ENCODE measurements at places on chromosomes 4 and X.

- DNase-seq = no peak
Observed at GRCh38 chr4:173466101-173466500, 63.9 kb downstream of the HAND2 start.

DNA sequence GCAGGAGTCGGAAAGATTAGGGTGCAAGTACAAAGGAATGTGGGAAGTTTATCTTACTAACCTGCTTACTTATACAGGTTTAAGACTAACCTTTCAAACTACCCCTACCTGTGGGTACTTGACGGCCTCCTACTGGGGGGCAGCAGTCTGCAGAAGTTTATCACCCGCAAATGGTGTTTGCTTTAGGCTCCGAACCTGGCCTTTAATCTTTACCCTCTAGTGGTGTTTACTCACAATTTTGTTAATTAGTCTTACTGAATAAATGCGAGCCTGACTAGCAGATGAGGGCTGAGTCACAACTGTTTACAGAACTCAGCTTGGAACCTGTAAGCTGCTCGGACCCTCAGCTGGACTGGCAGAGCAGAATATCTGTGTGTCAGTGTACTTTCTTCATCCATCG is 204.2 kb upstream of the GPRIN3 start:
- DNase-seq = no peak

DNA sequence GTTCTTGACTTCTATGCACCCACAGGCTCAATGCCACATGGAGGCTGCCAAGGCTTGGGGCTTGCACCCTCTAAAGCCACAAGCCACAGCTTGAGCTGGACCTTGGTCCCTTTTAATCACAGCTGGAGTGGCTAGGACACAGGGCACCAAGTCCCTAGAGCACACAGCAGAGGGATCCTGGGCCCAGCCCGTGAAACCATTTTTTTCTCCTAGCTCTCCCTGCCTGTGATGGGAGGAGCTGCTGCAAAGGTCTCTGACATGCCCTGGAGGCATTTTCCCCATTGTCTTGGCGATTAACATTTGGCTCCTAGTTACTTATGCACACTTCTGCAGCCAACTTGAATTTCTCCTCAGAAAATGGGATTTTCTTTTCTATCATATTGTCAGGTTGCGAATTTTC is 410.9 kb downstream of the GRID2 start:
- DNase-seq = no peak

DNA sequence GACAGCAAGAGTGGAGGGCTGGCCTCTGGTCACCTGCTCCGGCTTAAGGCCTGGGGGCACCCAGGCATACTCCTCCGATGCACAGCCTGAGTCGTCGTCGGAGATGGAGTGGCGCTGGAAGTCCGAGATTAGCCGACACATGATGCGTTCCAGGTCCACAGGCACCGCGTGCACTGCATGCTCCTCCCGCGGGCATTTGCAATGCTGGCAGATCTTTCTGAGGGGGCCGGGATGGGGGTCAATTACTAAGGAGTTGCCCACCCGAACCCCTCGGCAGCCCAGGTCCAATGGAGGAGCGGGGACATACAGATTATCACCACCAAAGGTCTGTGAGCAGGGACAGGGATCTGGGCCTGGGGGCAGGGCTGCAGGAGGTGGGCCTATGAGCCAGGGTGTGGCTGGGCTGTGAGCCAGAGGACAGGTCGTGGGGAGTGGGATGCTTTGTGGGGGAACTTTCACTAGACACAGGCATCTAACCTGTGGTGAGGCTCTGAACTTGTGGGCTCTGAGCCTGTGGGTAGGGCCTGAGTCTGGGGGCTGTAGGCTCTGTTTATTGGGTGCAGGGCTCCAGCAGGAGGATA is 2.4 kb downstream of the PRICKLE3 start:
- no peak for DNase-seq

DNA sequence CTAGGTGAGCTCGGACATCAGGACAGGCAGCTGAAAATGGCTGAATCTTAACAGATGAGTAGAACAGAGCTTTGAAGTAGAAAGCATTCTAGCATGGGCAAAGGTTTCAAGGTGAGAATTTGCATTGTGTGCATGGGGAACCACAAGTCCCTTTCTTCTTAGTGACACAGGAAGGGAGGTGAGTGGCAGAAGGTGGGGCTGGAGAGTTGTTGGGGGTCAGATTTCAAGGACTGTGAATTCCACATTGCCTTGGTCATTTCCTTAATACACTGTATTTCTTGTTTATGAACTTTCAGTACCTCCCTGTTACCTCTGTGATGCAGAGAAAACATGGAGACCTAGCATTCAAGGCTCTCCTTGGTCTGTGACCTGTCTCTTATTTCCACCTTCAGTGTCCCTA is 4.1 kb downstream of the APEX2 start:
- DNase-seq = no peak

DNA sequence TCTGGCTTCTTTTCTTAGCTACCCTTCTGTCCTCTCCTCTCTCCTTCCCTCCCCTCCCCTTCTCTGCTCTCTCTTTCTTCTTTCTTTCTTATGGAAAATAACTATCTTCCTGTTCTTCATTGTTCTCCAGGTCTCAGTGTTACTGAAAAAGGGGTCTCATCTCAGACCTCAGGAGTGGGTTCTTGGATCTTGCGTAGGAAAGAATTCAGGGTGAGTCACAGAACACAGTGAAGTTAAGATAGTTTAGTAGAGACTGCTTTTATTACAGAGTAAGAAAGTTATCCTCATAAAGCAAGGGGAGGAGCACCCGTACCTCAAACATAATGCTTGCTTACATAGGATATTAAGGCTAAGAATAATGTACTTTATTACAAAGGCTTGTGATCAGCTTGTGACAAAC is 31.8 kb upstream of the CWH43 start:
- no peak for DNase-seq

- DNase-seq = no peak
Observed at GRCh38 chrX:72169008-72169728, 12.4 kb upstream of the PIN4 start.

DNA sequence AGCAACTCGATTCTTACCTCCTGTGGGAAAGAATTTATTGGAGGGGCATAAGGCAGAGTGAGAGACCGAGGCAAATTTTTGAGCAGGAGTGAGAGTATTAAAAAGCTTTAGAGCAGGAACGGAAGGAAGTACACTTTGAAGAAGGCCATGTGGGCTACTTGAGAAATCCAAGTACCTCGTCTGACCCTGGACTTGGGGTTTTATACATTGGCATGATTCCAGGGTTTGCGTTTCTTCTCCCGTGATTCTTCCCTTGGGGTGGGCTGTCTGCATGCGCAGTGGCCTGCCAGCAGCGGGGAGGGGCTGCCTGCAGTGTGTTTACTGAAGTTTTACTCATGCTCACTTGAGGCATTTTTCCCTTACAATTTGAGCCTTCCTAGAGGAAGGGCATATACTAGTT is 3.4 kb downstream of the GALNT7 start:
- DNase-seq = no peak

- DNase-seq = no peak
Observed at GRCh38 chr4:38322714-38323113, 341.3 kb upstream of the KLF3 start.

DNA sequence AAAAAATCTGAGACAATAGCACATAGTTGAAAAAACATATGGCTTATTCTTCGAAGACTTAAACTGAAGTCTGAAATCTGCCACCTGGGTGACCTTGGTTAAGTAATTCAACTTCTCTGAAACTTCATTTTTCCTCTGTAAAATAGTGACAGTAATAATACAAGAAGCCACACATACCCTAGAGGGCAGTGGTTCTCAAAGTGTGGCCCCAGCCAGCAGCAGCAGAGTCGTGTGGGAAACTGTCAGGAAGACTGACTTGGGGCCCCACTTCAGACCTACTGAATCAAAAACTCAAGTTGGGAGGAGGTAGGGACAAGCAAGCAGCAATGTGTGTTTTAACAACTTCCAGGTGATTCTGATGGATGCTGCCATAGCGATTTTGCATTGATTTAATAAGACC is 249.9 kb downstream of the HNRNPD start:
- no peak for DNase-seq

DNA sequence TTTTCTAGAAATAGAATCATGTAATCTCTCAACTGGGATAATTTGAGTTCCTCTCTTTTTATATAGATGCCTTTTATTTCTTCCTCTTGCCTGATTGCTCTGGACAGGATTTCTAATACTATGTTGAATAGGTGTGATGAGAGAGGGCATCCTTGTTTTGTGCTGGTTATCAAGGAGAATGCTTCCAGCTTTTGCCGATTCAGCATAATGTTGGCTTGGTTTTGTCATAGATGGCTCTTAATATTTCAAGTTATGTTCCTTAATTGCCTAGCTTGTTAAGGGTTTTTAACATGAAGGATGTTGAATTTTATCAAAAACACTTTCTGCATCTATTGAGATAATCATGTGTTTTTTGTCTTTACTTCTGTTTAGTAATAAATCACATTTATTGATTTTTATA is 58.7 kb downstream of the TMEM47 start:
- DNase-seq = no peak

GRCh38 chrX:22163326-22163725 is 109.4 kb upstream of the CBLL2 start:
- no peak for DNase-seq

DNA sequence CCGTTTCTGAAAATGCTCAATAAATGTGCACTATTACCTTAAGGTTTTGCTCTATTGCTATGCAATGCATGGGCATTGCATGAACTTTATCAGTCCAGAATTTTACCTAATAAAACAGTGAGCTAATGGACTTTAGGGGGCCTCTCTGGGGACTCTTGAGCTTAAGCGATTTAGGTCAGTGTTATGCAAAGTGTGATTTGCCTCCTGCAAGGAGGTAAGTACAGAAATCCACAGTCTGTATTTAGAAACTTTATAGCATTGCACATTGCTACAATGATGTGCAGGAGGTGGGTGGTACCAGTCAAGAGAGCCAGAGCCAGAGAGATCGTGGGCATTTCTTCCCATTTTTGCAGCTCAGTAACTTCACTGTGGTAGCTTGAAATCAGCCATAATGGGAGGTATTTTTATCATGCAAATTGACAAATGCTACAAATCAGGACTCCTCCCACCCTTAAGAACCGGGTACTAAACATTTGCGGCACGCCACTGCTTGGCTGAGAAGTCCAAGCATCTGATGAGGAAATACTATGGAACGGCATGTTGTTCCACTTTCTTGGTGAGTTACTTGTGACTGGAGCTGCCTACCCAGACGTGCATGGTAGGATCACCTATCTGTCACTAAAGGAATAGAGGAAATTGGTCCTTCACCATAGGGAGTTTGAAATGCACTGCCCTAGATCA is 174.6 kb upstream of the PGRMC2 start:
- no peak for DNase-seq

- no peak for DNase-seq
Observed at GRCh38 chr4:165864271-165864670, 8.8 kb upstream of the TLL1 start.

DNA sequence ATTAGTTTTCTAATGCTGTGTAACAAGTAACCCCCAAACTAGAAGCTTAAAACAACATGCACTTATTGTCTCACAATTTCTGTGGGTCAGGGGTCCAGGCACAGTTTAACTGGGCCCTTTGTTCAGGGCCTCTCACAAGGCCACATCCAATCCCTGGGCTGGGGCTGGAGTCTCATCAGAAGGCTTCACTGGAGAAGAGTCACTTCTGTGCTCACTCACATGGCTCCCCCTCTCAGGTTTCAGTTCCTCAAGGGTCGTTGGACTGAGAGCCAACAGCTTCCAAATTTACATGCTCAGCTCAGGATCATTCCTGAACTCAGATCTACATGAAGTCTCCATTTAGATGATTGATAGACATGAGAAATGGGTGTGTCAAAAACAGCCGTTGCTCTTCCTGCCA is 77.1 kb downstream of the EVC start:
- no peak for DNase-seq

DNA sequence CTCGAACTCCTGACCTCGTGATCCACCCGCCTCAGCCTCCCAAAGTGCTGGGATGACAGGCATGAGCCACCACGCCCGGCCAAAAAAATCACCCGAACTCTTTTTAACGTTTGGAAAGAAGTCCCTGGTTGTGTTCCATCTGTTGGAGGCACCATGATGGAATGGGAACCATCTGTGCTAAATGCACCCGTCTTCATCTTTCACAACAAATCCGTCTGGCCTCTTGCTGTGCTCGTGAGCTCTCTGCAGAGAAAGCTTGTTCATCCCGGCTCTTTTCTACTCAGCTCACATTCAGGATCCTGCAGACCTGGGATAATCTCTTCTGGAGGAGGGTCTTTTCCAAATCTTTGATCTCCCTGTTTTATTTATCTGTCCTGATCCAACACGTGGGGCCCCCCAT is 188.8 kb downstream of the CRLF2 start:
- no peak for DNase-seq

- DNase-seq = no peak
Observed at GRCh38 chr4:20430259-20430941, 178.7 kb downstream of the SLIT2 start.

- no peak for DNase-seq
Observed at GRCh38 chrX:40908857-40909475, 173.6 kb upstream of the MED14 start.

DNA sequence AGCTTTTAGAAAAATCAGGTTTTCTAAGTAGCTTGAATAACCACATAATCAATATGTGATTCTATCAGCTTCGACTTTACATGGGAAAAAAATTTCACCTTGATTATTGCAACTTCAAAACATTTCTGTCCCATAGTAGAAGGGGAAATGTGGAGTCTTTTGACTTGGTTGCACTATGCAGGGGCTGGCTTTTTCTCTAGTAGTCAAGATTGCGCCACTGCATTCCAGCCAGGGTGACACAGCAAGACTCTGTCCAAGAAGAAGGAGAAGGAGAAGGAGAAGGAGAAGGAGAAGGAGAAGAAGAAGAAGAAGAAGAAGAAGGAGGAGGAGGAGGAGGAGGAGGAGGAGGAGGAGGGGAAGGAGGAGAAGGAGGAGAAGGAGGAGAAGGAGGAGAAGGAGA is 84.9 kb downstream of the MAML3 start:
- DNase-seq = no peak

DNA sequence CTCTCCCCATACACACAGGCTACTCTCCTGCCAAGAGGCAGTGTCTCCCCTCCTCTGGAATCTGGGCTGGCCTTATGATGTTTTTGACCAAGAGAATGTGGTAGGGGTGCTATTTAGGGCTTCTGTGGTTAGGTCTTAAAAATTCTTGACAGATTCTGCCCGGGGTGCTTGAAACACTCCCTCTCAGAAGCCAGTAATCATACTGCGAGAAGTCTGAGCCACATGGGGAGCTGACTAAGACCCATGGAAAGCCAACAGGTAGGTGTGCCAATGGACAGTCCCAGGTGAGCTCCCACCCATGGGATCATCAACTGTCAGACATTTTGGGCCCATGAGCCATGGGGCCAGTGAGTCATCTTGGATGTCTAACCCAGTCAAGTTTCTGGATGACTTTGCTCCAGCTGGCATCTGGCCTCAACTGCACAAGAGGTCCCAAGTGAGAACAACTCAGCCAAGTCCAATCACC is 315.7 kb downstream of the FBXW7 start:
- DNase-seq = no peak

Data from stimulated activated CD4-positive, alpha-beta T cell treated with anti-CD3 and anti-CD28 coated beads, Interleukin-1b, Interleukin-23, amount 100 ng/mL, for 24 hours (primary cell).